Cortex of kidney (tissue), 1 donor: ENCODE measurements at places on chromosomes 3 and 15.

- DNase-seq = no peak
Observed at GRCh38 chr3:179224584-179224983, 26.3 kb downstream of the KCNMB3 start.

DNA sequence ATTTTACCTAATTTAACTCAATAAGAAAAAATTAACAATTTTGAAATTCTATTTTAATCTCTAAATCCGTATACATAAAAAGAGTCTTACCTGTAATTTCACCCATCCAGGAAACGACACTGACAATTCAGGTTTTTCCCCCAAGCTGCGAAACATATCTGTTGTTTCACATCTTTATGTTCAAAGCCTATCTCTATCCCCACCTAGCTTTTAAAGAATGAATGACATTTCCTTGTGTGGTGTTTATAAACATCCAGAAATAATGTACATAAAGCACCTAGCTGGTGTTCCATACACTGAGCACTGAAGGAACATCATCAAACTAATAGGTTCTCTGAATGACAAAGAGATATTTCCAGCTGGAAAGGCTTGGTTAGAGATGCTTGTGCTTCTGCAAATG, 867.8 kb downstream of the SQOR start:
- no peak for DNase-seq

GRCh38 chr15:51492528-51492927, 130.0 kb downstream of the DMXL2 start:
- DNase-seq = no peak

DNA sequence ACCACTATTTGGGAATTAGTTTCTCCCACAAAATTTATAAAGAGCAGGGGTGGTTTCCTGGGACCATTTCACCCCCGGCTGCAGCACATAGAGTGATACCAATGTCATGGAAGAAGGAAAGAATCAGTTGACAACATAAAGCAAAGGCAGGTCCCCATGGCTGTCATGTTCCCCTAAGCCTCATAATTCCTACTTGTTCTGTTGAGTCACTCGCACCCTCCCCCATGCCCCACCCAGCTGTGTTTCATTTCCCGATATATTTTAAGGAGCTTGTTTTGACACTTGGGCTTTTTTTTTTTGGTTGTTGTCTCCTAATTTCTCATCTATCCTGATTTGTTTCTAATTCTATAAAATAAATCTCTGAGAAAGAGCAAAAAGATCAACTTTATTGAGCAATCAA, 24.9 kb downstream of the ERC2 start:
- DNase-seq = no peak

DNA sequence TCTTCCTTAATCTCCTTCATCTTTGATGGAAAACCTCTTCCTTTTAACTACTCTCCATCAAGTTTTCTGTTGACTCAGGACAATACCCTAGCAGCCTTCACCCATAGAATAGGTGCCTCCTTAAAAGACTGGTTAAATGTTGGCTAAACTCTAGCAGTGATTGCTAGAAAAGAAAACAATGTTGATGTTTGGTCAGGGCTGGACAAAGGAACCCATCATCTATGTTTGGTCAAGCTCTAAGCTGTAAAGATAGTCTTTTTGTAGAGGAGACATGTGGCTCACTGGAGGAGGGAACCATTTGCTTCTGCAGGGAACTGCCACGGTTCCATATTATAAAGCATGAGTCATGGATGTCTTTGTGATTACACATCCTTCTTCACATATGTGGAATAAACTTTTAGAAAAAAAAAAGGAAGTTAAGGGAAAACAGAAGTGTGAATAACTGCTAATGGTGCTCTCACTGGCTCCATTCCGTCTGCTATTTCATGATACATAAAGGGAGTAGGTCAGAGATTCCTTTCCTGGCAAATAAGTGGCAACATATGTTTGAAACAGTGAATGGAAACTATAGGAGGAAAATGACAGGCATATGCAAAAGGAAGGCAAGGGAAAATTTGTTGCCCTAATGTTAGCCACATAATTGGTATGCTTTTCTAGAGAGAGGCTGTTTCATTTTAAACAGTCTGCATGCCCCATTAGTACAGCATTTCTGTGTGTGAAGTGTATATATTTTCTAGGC, 78.2 kb downstream of the CMSS1 start:
- DNase-seq = no peak

DNA sequence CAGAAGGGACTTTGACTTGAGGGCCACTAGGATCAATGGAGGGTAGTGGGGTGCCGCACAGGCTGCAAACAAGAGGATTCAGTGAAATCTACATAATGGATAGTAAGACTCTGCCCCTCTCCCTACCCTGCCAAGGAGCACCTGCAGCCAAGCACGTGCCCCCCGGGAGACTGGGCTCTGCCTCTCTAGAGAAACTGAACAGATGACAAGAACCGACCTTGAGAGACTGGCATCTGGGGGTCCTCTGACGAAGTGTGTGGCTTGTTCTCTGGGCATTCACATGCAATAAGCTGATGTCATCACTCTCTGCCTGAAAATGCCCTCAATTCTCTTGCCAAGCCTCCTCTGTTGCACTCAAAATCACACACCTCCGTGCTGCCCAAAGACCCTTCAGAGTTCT, 132.3 kb downstream of the FAM43A start:
- no peak for DNase-seq

GRCh38 chr15:66454143-66454542, 43.4 kb downstream of the SNAPC5 start:
- DNase-seq = no peak

DNA sequence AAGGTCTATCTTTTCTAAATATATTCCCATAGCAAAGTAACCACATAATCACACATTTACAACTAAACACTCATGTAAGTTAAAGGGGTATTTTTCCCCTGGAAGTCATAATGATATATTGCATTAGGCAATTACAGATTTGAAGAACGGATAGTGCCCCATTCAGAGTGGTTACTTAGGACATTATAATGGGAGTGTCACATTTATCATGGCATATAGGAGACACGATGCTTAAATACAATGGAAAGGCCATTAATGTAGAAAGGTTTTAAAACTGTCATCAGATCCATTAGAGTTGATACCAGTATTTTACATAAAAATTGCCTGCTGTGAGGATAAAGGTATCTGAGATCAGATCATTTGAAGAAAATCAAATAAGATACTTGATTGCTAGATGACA, 582.0 kb upstream of the SEMA6D start:
- DNase-seq = no peak

GRCh38 chr3:42025370-42026138, 63.7 kb upstream of the ULK4 start:
- DNase-seq = no peak

DNA sequence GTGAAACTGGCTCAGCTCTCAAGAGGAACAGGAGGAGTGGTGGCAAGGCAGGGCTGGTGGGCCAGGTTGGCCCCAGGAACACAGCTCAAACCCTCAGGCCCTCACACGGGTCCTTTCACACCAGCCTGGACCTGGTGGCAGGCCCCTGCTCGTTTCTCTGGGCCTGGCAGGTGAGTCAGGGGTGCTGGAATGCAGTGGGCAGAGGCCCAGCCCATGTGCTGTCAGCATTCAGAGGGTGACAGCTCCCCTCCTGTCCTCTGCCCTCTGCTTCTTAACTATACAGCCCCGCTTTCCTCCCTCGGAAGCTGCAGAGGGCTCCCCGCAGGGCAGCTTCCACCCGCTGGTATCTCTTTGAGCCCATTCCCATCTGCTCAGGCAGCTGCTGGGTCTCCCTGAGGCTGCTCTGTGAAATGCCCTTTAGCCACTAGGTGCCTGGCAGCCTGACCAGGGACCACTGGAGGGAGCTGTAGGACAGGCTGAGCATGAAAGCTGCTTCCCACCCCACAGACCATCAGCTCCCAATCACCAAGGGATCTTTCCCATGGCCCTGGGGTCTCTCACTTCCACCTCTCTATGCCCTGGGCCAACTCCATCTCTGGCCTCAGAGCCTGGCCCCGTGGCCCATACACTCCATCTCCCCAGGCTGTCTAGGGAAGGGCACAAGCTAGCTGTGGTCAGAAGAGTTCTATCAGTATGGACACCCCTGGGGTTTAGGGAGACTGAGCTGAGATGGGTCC, 24.8 kb downstream of the SHF start:
- no peak for DNase-seq

- no peak for DNase-seq
Observed at GRCh38 chr3:110327870-110328269, 743.7 kb upstream of the NECTIN3 start.

- DNase-seq = no peak
Observed at GRCh38 chr15:31458596-31459399, 132.2 kb downstream of the KLF13 start.

DNA sequence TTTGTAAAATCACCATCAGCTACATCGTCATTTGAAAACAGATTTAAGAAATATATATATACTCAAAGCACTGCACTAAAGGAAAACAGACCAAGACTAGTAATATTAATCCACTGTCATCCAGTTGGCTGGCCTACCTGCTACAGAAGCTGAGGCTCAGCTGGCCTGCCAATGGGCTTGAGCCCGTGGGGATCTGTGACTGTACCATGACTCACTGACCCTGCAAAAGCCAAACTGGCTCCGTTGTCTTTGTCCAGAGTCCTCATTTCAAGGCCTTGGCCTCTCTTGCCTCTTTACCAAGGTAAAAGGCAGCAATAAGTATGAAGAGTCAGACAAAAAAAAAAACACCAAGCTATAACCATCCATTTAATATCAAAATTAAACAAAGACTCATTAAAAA, 463.5 kb upstream of the RASGRP1 start:
- DNase-seq = no peak

GRCh38 chr3:170605490-170605889, 19.6 kb upstream of the SLC7A14 start:
- DNase-seq = no peak

GRCh38 chr15:35992791-35993190, 446.8 kb upstream of the DPH6 start:
- no peak for DNase-seq

DNA sequence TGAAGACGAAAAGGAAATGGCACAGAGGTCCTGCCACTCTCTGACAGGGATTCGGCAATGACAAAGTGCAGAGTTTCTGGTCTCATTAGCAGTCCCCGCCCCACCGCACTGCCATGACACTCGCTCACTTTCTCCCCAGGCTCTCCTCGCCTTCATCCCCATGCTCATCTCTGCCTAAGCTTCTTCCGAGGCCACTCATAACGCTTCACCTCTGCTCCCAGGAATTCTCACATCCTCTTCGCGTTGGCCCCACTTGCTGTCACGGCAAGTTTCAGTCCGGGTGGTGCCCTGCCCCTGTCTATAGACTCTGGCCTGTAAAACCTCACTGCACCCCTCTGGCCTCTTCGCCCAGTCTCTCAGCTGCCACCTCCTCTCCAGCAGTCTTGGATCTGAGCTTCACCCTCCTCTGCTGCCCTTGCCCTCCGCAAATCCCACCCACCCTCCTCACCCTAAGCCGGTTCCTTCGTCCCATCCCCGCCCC, 654 bp downstream of the RUBCN start:
- no peak for DNase-seq

GRCh38 chr3:115947325-115947724, 324.0 kb downstream of the GAP43 start:
- DNase-seq = no peak

GRCh38 chr3:4401441-4401840, 65.6 kb downstream of the SUMF1 start:
- DNase-seq = no peak

- DNase-seq = no peak
Observed at GRCh38 chr15:87508086-87508485, 748.5 kb downstream of the NTRK3 start.

GRCh38 chr3:32261545-32261944, 23.1 kb downstream of the CMTM8 start:
- no peak for DNase-seq

DNA sequence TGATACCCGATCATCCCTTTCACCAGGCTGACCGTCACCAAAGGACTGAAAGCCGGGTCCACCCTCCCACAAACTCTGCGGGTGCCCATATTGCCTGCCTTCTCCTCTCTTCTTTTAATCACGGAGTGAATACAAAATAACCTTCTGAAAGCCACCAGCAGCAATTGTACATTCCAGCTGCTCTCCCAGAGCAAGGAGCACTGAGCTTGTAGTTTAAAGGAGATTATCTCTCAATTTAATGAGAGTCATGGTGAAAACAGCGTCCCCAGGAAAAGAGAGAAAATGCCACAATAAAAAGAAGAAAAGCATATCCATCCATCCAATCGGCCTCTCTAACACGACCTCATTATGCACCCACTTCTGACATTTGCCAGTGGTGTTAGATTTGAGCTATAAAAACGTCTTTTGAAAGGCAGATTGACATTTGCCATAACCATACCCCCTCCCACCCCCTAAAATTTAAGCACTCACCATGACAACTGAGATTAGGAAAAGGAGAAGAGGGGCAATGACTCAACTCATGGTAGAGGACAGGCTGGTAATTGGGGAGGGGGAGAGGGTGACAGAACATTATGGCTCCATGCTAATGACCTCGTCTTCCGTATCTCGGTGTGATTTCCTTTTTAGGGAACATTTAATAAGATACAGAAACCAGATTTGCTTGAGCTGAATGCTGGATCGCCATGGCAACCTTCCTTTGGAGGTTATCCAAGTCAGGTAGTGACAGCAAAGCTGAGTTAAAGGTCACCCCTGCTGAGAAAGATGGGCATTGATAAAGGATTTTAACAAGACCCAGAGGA, 106.2 kb downstream of the ST8SIA2 start:
- no peak for DNase-seq

- no peak for DNase-seq
Observed at GRCh38 chr3:14150491-14151230, 25.8 kb downstream of the TMEM43 start.

DNA sequence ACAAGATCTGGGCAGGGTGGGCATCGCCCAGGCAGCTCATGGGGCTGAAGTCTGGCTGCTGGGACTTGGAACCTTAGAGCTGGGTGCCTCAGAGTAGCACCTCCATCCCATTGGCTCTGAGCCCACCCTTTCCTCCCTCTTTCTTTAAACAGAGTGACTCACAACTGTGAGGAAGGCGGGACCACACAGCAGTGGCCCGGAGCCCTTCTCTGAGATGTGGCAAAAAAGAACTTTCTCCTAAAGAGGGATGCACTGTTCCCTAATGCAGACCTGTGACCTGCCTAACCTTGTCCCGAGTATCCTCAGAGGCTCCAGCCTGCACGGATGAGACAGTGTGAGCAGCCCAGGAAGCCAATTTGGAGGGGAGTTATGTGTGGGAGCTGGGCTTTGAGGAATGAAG, 23.6 kb downstream of the PRR20G start:
- no peak for DNase-seq

DNA sequence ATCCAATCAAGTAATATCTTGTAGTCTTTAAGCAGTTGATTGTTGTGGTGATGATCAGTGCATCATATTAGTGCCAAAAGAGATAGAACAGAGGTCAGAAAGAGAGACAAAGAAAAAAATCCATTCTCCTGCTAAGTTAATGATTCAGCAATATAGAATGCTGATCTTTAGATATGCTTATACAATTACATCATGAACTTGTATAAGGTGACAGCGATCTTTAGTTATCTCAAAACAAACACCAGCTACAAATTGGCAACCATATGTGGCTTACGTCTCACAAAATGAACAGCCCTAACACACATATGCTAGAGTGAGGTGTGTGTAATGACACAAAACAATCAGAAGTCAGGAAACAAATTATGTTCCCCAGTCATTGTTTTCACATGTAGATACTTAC, 12.5 kb downstream of the LSAMP start:
- no peak for DNase-seq
